ENCODE measurements at places on chromosomes 7 and 10. TPM values are rescaled to one million over a fixed set of nuclear protein-coding genes. Genes with fewer than 3 reads are reported as not detected.
A peak's percentile ranks its signal among the peaks of the same experiment; 100 is the strongest.

GRCh38 chr10:43078175-43078985 is 1.5 kb downstream of the RET start:
- no peak overlapping the region for H3K4me3 ChIP-seq
- H3K36me3 ChIP-seq, result no peaks in the 10 kb centered on the region
- no peak for DNase-seq
- H3K27me3 ChIP-seq, result peaks cover 38% of the 10 kb centered on the region

GRCh38 chr7:818031-818699 is 14.1 kb upstream of the SUN1 start:
- H3K27ac ChIP-seq, result peak overlapping the region; percentile 90
- H3K4me3 ChIP-seq, result peak overlapping the region; percentile 89
- H3K36me3 ChIP-seq, result peaks cover 10% of the 10 kb centered on the region
- peaks cover 62% of the 10 kb centered on the region for H3K4me1 ChIP-seq
- no peak for DNase-seq

DNA sequence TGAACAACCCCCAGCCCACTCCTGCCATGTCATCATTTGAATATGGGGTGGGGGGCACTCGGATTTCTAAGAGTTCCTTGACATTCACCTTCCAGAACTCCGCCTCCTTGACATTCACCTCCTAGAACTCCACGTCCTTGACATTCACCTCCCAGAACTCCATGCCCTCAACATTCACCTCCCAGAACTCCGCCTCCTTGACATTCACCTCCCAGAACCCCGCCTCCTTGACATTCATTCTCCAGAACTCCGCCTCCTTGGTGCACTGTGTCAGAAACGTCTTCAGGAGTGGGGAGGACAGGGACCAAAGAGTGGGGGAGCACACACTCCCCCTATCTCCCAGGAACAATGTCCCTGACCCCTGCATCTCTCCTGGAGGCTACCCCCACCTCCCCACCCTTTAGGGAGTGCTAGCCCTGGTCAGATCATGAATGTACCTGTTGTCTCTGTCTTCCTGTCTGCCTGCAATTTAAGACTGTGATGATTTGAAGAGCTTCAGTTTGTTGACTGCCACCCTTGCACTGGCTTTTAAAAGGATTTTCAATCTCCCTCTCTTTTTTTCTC is 110.1 kb downstream of the NPTX2 start:
- no peaks in the 10 kb centered on the region for H3K4me1 ChIP-seq
- no peak overlapping the region for H3K27ac ChIP-seq
- peaks cover 6% of the 10 kb centered on the region for H3K27me3 ChIP-seq
- no peak for DNase-seq
- no peak overlapping the region for H3K4me3 ChIP-seq

DNA sequence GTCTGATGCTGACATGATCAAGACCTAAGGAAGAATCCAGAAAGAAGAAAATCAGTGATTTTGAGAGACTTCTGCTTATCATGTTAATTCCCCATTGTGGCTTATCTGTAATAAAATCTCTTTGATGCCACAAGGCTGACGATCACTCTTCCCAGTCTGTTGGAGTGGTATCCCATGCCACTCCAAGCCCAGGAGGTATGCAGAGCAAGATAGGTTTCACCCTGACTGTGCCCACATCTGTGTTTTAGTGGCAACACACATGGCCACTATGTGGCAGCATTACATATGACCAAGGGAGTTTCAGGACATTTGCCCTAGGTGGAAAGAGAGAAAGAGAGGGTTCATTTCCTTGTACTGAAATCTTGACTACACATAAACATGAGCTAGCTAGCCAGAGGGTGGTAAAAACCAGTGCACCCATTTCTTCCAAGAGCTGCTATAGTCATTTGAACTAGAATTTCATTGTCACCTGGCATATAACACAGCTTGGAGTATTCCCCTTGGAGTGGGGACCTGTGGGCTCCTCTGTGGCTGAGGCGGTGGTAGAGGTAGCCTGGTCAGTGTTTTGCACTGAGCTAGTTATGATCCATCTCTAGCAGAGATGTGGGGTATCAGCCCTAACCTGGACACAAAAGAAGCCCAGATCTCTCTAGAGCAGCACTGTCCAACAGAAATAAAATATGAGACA is 20.8 kb downstream of the LAMB4 start:
- H3K4me1 ChIP-seq, result no peaks in the 10 kb centered on the region
- no peak overlapping the region for H3K4me3 ChIP-seq
- no peaks in the 10 kb centered on the region for H3K36me3 ChIP-seq
- DNase-seq, result no peak

DNA sequence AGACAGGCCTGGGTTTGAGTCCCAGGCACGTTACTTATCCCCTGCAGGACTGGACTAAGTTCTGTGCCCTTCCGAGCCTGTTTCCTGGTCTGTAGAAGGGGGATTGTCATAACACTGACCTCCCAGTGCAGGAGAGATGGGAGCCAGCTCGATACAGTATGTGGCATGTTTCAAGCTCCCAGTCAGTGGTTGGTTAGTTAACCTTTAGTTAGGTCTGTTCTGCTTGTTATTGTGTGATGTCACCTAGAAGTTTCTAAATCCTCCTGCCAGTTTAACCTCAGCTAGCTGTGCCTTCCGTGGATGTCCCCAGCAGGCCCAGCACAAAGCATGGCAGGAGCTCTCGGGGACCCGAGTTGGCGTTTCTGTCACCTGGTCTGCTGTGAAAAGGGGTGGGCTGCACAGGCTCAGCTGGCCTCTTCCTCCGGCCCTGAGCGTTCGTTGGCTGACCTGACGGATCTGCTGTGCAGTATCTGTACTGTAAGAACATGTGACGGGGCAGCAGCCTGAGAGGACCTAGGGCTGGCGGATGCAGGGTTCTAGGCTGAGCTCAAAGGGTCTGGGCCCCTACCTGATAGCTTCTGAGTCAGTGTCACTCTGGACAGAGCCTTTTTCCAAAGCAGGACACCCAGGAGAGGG is 53.0 kb downstream of the SPOCK2 start:
- no peak overlapping the region for H3K4me3 ChIP-seq
- DNase-seq, result no peak
- no peaks in the 10 kb centered on the region for H3K36me3 ChIP-seq
- no peak overlapping the region for H3K27ac ChIP-seq
- H3K27me3 ChIP-seq, result peaks cover 2% of the 10 kb centered on the region

DNA sequence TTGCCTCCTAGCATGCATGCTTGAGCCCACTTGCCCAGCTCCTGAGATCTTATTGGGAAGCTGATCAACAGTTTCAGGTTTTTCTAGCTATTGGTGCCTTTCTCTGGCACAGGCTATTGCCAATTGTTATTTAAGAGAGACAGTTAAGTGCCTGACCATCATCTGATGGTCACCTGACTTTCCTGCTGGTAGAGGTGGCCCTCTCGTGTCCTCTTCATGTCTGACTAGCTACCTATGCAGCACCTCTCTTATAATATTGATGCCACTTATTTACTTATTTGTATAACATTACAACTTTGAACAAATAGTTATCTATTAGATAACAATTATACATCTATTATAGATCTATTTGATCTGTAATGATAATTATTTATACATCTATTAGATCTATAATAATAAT is 205.9 kb upstream of the SEMA3D start:
- H3K36me3 ChIP-seq, result no peaks in the 10 kb centered on the region
- H3K27ac ChIP-seq, result no peak overlapping the region
- no peak for DNase-seq
- H3K27me3 ChIP-seq, result no peaks in the 10 kb centered on the region

DNA sequence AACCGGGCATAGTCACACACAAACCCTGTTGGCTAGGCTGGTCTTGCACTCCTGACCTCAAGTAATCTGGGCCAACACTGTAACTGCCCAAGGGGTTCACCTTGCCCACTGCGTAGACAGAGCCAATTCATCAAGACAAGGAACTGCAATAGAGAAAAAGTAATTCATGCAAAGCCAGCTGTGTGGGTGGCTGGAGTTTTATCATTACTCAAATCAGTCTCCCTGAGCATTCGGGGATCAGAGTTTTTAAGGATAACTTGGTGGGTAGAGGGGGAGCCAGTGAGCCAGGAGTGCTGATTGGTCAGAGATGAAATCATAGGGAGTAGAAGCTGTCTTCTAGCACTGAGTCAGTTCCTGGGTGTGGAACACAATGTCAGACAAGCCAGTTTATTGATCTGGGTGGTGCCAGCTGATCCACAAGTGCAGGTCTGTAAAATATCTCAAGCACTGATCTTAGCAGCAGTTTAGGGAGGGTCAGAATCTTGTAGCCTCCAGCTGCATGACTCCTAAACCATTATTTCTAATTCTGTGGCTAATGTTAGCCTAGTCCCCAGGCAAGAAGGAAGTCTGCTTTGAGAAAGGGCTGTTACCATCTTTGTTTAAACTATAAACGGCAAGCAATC is 15.6 kb upstream of the FXYD4 start:
- no peaks in the 10 kb centered on the region for H3K36me3 ChIP-seq
- H3K27ac ChIP-seq, result no peak overlapping the region
- no peak for DNase-seq
- H3K4me1 ChIP-seq, result peaks cover 11% of the 10 kb centered on the region

GRCh38 chr10:83555264-83555663 is 584.0 kb upstream of the GHITM start:
- DNase-seq, result no peak
- no peak overlapping the region for H3K4me3 ChIP-seq
- no peaks in the 10 kb centered on the region for H3K36me3 ChIP-seq
- H3K27ac ChIP-seq, result no peak overlapping the region
- H3K27me3 ChIP-seq, result no peaks in the 10 kb centered on the region

- H3K4me3 ChIP-seq, result no peak overlapping the region
- peak; percentile 40 for DNase-seq
- no peak overlapping the region for H3K27ac ChIP-seq
- no peaks in the 10 kb centered on the region for H3K36me3 ChIP-seq
Observed at GRCh38 chr10:7492660-7493046, 81.8 kb upstream of the SFMBT2 start.

- no peaks in the 10 kb centered on the region for H3K4me1 ChIP-seq
- H3K36me3 ChIP-seq, result peaks cover 12% of the 10 kb centered on the region
- H3K27ac ChIP-seq, result no peak overlapping the region
- DNase-seq, result no peak
Observed at GRCh38 chr7:130102588-130102987, 32.3 kb downstream of the KLHDC10 start.

- DNase-seq, result no peak
- H3K4me1 ChIP-seq, result peaks cover 2% of the 10 kb centered on the region
- no peak overlapping the region for H3K4me3 ChIP-seq
- no peak overlapping the region for H3K27ac ChIP-seq
- H3K27me3 ChIP-seq, result no peaks in the 10 kb centered on the region
Observed at GRCh38 chr10:101903827-101904550, 60.4 kb upstream of the KCNIP2 start.

- peak overlapping the region; percentile 49 for H3K4me3 ChIP-seq
- H3K27me3 ChIP-seq, result no peaks in the 10 kb centered on the region
- peak overlapping the region; percentile 77 for H3K27ac ChIP-seq
- H3K4me1 ChIP-seq, result peaks cover 21% of the 10 kb centered on the region
- H3K36me3 ChIP-seq, result no peaks in the 10 kb centered on the region
Observed at GRCh38 chr7:17123020-17123419, 175.4 kb upstream of the AHR start.

- DNase-seq, result no peak
- peaks cover 9% of the 10 kb centered on the region for H3K4me1 ChIP-seq
- peaks cover 52% of the 10 kb centered on the region for H3K36me3 ChIP-seq
- no peaks in the 10 kb centered on the region for H3K27me3 ChIP-seq
Observed at GRCh38 chr10:43647576-43647975, 1.1 kb downstream of the ZNF32 start.

- peak overlapping the region; percentile 85 for H3K27ac ChIP-seq
- H3K4me1 ChIP-seq, result peaks cover 36% of the 10 kb centered on the region
- no peaks in the 10 kb centered on the region for H3K27me3 ChIP-seq
- no peak for DNase-seq
- H3K36me3 ChIP-seq, result no peaks in the 10 kb centered on the region
Observed at GRCh38 chr10:60963441-60964256, 19.7 kb upstream of the RHOBTB1 start.

DNA sequence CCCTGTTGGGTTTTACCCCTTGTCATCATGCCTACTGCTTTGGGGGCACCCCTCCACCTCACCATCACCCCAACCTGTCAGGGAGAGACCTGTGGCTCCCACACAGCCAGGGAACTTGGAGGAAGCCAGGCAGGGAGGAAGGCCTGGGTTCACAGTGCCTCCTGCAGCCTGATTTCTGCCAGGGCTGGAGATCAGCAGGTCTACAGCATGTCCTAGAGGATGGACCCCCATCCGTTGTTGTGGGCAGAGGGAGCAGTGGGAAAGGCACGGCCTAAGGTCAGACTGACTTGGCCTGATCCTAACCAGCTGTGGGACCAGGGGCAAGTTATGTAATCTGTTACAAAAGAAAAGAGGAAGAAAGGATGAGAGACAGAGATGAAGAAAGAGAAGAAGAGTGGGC is 28.2 kb downstream of the ZCCHC24 start:
- peaks cover 62% of the 10 kb centered on the region for H3K4me1 ChIP-seq
- H3K4me3 ChIP-seq, result no peak overlapping the region
- H3K27me3 ChIP-seq, result no peaks in the 10 kb centered on the region
- DNase-seq, result no peak
- H3K27ac ChIP-seq, result no peak overlapping the region

- no peaks in the 10 kb centered on the region for H3K36me3 ChIP-seq
- H3K27me3 ChIP-seq, result no peaks in the 10 kb centered on the region
Observed at GRCh38 chr7:133934262-133934976, 192.7 kb upstream of the LRGUK start.

GRCh38 chr7:22860784-22861482 is 38.3 kb upstream of the TOMM7 start:
- no peak overlapping the region for H3K4me3 ChIP-seq
- no peak for DNase-seq

DNA sequence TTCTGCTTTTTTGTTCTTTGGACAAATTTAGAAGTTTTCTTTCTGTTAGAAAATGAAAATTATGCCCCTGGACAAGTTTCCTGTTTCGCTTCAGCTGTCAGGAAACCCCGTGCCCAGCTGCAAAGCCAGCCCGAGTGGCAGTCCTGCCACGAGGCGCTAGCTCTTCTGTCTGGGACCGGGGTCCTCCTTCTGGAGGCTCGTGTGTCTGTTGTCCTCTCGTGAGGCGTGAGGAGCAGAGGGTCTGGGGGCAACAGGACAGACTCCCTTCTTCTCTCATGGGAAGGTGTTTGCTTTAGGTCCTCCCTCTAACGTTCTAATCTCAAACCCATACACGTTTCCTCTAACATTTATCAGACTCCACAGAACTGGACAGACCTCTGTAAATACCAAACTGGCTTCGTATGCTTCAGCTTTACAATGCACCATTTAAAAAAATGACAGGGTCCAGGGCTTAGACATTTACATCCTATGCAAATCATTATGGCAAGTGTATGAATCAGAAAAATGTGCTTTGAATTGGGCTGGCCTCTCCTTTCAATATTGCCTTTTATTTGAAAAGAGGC is 184.5 kb upstream of the SHH start:
- no peaks in the 10 kb centered on the region for H3K27me3 ChIP-seq
- H3K27ac ChIP-seq, result no peak overlapping the region
- DNase-seq, result no peak
- no peaks in the 10 kb centered on the region for H3K36me3 ChIP-seq
- H3K4me1 ChIP-seq, result no peaks in the 10 kb centered on the region

The ASZ1 gene
- total RNA-seq, result not detected

The IFIT1B gene
- not detected for total RNA-seq

The PROSER2 gene
- total RNA-seq, result 8.8 TPM

The TAS2R4 gene
- 2.2 TPM for total RNA-seq

The ATOH7 gene
- total RNA-seq, result not detected

The LRRD1 gene
- total RNA-seq, result not detected

The COL28A1 gene
- 1.1 TPM for total RNA-seq

The SKIDA1 gene
- 4.3 TPM for total RNA-seq
